T-helper 17 cell (primary cell): ENCODE measurements at places on chromosomes 4 and X.

- H3K27me3 ChIP-seq = no peaks in the 10 kb centered on the region
- DNase-seq = peak; percentile 13
- peaks cover 29% of the 10 kb centered on the region for H3K4me1 ChIP-seq
- no peaks in the 10 kb centered on the region for H3K36me3 ChIP-seq
- H3K27ac ChIP-seq = peak overlapping the region; percentile 95
- H3K4me3 ChIP-seq = peak overlapping the region; percentile 85
These were observed 124.1 kb upstream of the TBL1X start for GRCh38 chrX:9340598-9341290.

- no peak overlapping the region for H3K4me3 ChIP-seq
- DNase-seq = no peak
- no peaks in the 10 kb centered on the region for H3K27me3 ChIP-seq
- peaks cover 11% of the 10 kb centered on the region for H3K4me1 ChIP-seq
- H3K36me3 ChIP-seq = no peaks in the 10 kb centered on the region
These were observed 203.3 kb downstream of the NR3C2 start for GRCh38 chr4:148238811-148239493.

DNA sequence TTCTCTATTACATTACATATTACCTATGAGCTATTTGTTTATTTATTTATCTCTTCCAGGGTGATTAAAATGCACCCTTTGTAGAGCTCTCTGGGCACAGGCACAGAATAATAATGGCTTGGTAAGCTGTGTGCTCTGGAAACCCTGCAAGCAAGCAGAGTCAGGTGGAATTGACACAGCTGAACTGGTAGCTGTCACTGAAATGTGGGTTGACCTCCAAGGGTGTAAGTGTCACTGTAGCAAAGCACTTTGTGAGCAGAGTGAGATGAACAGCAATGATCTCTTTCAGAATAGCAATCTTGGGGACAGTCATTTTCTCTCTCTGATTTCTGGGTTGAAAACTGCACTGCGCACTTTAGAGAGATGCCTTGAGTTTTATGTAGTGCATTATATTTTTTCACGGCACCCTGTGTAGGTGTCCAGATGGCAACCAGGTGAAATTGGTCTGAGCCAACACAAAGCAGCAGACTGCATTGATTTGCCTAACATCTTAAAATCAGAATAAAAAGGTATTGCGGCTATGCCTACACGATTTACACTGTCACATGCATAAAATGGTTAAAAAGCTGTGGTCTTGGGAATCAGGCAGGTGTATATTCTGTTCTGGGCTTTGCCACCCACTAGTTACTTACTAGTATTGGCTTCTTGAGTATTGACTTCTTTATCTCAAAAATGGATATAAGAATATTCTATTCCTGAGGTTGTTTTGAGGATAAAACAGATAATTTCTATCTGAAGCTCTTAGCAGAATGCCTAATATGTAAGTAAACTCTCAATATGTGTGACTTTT lies 450.3 kb downstream of the RAPGEF2 start:
- no peaks in the 10 kb centered on the region for H3K27me3 ChIP-seq
- no peaks in the 10 kb centered on the region for H3K4me1 ChIP-seq
- no peak overlapping the region for H3K4me3 ChIP-seq
- no peaks in the 10 kb centered on the region for H3K36me3 ChIP-seq
- no peak for DNase-seq

- H3K27me3 ChIP-seq = no peaks in the 10 kb centered on the region
- H3K27ac ChIP-seq = no peak overlapping the region
- no peak for DNase-seq
- H3K4me1 ChIP-seq = no peaks in the 10 kb centered on the region
These were observed 96.4 kb upstream of the TRPC5OS start for GRCh38 chrX:111779582-111779981.

DNA sequence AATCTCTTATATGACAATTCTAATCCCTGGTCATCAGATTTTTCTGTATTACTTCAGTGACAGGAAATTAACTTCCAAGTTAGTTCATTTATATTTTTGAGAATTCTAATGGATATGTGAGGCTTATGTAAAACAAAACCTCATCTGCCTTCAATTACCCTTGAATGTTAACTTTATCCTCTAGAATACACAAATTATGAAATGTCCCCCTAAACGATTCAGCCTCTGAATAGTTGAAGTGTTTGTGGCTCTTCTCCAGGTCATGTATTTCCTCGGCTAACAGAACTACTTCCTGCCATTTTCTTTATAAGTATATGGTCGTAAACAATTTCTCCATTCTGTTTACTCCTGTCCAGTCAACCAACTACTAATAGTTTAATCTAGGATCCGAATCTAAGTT lies 401.3 kb downstream of the PCDH10 start:
- DNase-seq = no peak
- no peak overlapping the region for H3K27ac ChIP-seq
- no peak overlapping the region for H3K4me3 ChIP-seq
- no peaks in the 10 kb centered on the region for H3K27me3 ChIP-seq
- H3K4me1 ChIP-seq = no peaks in the 10 kb centered on the region

- H3K36me3 ChIP-seq = no peaks in the 10 kb centered on the region
- no peak overlapping the region for H3K4me3 ChIP-seq
- H3K4me1 ChIP-seq = no peaks in the 10 kb centered on the region
These were observed 476.2 kb downstream of the RAB28 start for GRCh38 chr4:13007802-13008470.

GRCh38 chr4:155904331-155904730 lies 835 bp downstream of the TDO2 start:
- no peak for DNase-seq
- no peak overlapping the region for H3K4me3 ChIP-seq
- no peaks in the 10 kb centered on the region for H3K4me1 ChIP-seq
- no peaks in the 10 kb centered on the region for H3K36me3 ChIP-seq
- H3K27ac ChIP-seq = no peak overlapping the region

- H3K4me1 ChIP-seq = no peaks in the 10 kb centered on the region
- no peak for DNase-seq
- H3K27me3 ChIP-seq = no peaks in the 10 kb centered on the region
- no peak overlapping the region for H3K27ac ChIP-seq
- H3K36me3 ChIP-seq = no peaks in the 10 kb centered on the region
These were observed 285.9 kb downstream of the GBA3 start for GRCh38 chr4:22978656-22979055.

DNA sequence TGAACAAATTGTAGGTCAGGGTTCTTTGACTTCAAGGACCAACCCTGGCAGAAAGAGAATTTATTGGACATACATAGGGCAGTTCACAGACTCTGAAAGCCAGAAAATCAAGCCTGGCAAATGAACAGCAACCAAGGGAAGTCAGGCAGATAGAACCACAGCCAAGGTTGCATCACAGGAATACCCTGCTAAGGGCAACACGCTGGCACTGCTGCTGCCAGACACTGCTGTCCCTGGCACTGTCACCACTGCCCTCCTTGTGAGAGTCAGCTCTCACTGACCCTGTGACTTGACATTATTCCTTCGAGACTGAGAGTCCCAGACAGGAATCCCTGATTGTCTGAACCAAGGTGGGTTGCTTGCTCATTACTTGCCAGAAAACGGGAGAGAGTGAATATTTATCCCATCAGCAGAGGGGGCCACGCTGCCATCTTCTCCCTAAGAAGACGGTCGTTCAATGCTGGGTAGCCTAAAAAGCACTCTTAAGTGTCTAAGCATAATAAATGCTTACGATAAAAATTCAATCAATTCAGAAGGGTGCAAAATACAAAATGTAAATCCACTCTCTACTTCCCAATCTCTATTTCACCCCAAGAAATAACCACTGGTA lies 23.2 kb upstream of the PTTG2 start:
- peaks cover 9% of the 10 kb centered on the region for H3K4me1 ChIP-seq
- H3K27ac ChIP-seq = no peak overlapping the region
- no peaks in the 10 kb centered on the region for H3K27me3 ChIP-seq
- H3K4me3 ChIP-seq = no peak overlapping the region
- H3K36me3 ChIP-seq = peaks cover 2% of the 10 kb centered on the region
- DNase-seq = no peak

DNA sequence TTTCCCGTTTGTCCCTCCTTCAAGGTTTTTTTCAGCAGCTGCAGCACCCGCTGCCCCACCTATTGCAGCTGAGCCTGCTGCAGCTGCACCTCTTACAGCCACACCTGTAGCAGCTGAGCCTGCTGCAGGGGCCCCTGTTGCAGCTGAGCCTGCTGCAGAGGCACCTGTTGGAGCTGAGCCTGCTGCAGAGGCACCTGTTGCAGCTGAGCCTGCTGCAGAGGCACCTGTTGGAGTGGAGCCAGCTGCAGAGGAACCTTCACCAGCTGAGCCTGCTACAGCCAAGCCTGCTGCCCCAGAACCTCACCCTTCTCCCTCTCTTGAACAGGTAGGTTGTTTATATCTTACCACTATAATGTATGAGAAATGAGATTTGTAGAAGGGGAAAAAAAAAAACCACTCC lies 4.5 kb downstream of the PRR27 start:
- no peak for DNase-seq
- H3K4me1 ChIP-seq = no peaks in the 10 kb centered on the region
- no peaks in the 10 kb centered on the region for H3K36me3 ChIP-seq
- no peaks in the 10 kb centered on the region for H3K27me3 ChIP-seq
- no peak overlapping the region for H3K4me3 ChIP-seq

DNA sequence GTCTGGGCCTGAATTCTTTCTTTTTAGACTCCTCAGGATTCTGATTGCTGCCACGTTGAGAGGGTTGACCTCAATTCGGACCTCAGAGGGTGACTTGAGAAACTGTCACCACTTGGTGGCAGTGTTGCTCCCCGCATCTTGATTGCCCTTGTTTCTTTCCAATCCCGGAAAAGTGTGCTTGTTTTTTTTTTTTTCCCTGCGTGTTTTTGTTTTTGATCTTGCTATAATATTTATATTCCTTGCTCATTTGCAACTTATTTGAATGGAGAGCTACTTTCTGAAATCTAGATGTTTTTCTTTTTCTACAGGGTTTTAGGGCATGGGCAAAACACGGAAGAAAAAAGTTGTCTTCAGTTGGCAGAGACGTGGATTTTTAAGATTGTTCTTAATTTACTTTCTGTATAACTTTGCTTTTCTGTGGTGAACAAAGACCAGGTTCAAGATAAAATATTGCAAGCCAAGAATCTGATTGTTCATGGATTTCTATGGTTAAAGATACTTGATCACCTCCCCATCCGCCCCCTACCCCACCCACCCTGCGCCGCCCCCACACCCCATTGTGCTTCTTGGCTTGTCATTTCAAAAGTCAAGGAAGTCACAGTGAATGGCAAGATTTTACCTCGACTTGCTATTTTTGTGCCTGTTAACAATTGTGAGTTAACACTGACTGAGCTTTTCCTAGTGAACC lies 102.0 kb downstream of the PTTG2 start:
- H3K4me3 ChIP-seq = peak overlapping the region; percentile 82
- peaks cover 6% of the 10 kb centered on the region for H3K4me1 ChIP-seq
- H3K27ac ChIP-seq = peak overlapping the region; percentile 66
- DNase-seq = peak; percentile 46
- no peaks in the 10 kb centered on the region for H3K27me3 ChIP-seq

GRCh38 chr4:142645475-142646108 lies 200.5 kb downstream of the INPP4B start:
- peaks cover 5% of the 10 kb centered on the region for H3K36me3 ChIP-seq
- no peak for DNase-seq
- no peak overlapping the region for H3K4me3 ChIP-seq
- peak overlapping the region; percentile 24 for H3K27ac ChIP-seq

DNA sequence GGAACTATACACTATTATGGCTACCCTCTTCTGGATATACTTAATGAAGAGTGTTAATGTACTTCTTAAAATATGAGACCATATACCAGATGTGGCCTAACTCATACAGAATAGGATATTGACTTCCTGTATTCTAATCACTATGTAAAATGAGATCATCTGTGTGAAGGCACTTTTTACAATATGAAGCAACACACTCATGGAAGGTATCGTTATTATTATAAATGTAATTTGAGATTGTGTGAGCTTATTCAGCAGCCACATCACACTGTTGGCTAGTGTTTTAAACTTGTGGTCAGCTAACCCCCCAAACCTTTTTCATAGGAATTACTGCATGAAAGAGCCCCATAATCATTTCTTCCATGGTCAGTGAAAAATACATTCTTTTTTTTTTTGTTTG lies 281.8 kb upstream of the TEX13A start:
- no peak overlapping the region for H3K4me3 ChIP-seq
- DNase-seq = no peak
- H3K27me3 ChIP-seq = no peaks in the 10 kb centered on the region
- no peak overlapping the region for H3K27ac ChIP-seq
- H3K4me1 ChIP-seq = no peaks in the 10 kb centered on the region

DNA sequence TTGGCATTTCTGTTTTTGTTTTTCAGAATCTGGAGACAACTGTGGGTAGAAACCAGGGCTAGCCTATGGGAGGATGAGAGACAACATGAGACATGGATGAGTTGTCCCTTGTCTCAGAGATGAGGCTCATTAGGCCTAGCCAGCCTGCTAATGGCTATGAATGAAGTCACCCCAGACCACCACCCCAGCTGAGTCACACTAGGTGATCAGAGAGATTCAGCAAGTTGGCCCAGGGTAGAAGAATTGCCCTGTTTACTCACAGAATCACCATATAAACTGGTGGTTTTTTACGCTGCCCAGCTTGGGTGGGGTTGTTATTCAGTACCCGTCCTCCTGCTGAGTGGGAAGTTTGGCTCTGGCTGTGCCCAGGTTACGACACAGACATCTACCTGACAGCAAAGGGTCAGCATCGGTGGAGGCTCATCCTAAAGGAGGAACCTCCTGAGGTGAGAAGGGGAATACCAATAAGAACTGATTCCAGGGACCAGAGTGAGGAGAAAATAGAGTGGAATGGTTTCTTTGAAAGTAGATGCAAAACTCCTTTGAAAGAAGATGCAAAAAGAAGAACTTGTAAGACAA lies 17.2 kb upstream of the ARSJ start:
- H3K4me3 ChIP-seq = no peak overlapping the region
- H3K36me3 ChIP-seq = no peaks in the 10 kb centered on the region
- peaks cover 16% of the 10 kb centered on the region for H3K4me1 ChIP-seq

- peak overlapping the region; percentile 24 for H3K27ac ChIP-seq
- H3K27me3 ChIP-seq = no peaks in the 10 kb centered on the region
- H3K4me1 ChIP-seq = peaks cover 12% of the 10 kb centered on the region
- no peak overlapping the region for H3K4me3 ChIP-seq
These were observed 121.2 kb downstream of the AFAP1 start for GRCh38 chr4:7818399-7818911.

- peak overlapping the region; percentile 95 for H3K4me3 ChIP-seq
- H3K27me3 ChIP-seq = peaks cover 92% of the 10 kb centered on the region
- H3K27ac ChIP-seq = peak overlapping the region; percentile 84
- peaks cover 11% of the 10 kb centered on the region for H3K36me3 ChIP-seq
- no peak for DNase-seq
These were observed 548 bp downstream of the NEUROG2 start for GRCh38 chr4:112515198-112516065.

- peaks cover 3% of the 10 kb centered on the region for H3K4me1 ChIP-seq
- H3K4me3 ChIP-seq = no peak overlapping the region
- no peak for DNase-seq
- H3K27me3 ChIP-seq = no peaks in the 10 kb centered on the region
- peaks cover 6% of the 10 kb centered on the region for H3K36me3 ChIP-seq
- H3K27ac ChIP-seq = no peak overlapping the region
These were observed 177.3 kb downstream of the ARHGAP10 start for GRCh38 chr4:147909225-147909624.

DNA sequence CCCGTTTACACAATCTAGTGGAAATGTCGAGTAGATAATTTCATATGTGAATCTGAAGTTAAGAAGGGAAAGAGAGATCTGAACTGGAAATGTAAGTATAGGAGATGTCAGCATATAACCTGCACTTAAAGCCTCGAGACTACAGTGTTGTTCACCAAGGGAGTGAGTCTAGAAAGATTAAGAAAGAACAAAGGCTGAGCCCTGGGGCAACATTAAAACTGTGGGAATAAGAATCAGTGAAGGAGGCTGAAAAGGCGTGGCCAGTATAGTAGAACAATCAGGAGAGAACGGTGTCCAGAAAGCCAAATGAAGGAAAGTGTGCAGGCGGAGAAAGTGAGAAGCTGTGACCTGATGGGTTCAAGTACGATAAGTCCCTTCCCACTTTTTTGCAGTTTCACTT lies 118.8 kb upstream of the TENM3 start:
- H3K4me3 ChIP-seq = no peak overlapping the region
- DNase-seq = no peak
- H3K27me3 ChIP-seq = no peaks in the 10 kb centered on the region
- no peak overlapping the region for H3K27ac ChIP-seq
- no peaks in the 10 kb centered on the region for H3K4me1 ChIP-seq
